ENCODE measurements at places on chromosomes 1 and 21.
A peak's percentile ranks its signal among the peaks of the same experiment; 100 is the strongest.

- DNase-seq, result no peak
Observed at GRCh38 chr1:159835862-159836525, 9.3 kb downstream of the SLAMF8 start.

GRCh38 chr1:199546323-199546722 is 481.2 kb upstream of the NR5A2 start:
- no peak for DNase-seq

GRCh38 chr1:2239384-2239985 is 11.4 kb downstream of the SKI start:
- peak; percentile 69 for DNase-seq

DNA sequence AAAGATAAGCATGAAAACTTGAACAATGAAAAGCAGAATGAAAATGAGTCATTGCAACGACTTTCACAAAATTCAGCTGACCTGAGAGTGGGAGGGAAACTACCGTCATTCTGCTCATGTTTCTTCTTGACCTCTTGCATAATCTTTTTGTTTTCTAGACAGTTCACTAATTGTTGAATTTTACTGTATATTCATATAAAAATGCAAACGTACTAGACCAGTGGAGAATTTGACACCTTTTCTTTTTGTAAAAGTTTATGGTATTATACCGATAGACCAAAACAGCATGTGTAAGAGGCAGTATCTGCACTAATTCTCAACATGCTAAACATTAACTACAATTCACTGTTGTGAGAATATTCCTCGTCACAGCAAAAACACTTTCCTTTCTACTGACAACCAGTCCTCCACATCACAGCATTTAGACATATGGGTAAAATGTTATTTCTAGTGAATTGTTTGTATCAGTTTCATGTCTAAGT is 137.8 kb downstream of the GREM2 start:
- DNase-seq, result no peak

- no peak for DNase-seq
Observed at GRCh38 chr1:52937433-52938182, 10.5 kb downstream of the SCP2 start.

GRCh38 chr1:6292102-6292501 is 31.2 kb upstream of the GPR153 start:
- DNase-seq, result no peak

DNA sequence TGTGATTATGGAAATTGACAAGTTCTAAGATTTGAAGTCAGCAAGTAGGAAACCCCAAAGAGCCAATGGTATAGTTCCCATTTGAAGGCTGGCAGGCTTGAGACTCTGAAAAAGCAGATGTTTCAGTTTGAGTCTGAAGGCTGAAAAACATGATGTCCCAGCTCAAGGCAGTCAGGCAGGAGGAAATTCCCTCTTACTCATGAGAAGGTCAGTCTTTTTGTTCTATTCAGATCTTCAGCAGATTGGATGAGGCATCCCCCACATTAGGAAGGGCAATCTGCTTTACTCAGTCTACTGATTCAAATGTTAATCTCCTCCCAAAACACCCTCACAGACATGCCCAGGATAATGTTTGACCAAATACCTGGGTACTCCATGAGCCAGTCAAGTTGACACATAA is 372.5 kb upstream of the ST6GALNAC5 start:
- DNase-seq, result no peak

GRCh38 chr1:16218014-16218673 is 5.7 kb upstream of the ARHGEF19 start:
- DNase-seq, result peak; percentile 84

DNA sequence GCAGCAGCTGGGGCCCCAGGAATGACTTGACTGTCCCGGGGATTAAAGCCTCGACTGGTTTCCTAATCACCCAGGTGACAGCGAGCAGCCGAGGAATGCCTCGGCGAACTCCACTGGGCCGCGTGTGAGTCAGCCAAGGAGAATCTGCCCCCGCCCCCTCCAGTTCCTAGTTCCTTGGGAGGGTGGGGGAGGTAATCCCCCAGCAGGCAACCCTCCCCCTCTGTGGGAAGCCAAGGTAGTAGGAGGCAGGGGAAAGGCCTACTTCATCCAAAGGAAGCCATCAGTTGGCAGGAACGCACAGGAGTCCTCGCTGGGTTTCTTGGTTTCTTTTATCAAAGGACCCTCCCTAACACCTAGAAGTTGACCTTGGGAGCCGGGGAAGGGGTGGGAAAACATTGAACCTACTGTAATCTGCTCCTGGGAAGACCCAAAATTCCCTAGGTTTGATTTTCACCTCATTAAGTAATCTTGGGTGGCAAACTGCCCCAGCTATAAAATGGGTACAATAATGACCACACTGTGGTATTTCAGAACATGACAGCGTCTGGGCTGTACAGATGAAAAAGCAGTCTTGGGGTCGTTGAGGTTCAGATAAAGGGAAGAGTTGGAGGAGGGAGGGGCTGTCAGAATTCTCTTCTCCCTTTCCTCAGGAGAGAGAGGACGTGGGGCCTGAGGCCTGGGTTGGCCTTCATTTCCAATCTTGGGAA is 1.4 kb downstream of the TENT5B start:
- no peak for DNase-seq

DNA sequence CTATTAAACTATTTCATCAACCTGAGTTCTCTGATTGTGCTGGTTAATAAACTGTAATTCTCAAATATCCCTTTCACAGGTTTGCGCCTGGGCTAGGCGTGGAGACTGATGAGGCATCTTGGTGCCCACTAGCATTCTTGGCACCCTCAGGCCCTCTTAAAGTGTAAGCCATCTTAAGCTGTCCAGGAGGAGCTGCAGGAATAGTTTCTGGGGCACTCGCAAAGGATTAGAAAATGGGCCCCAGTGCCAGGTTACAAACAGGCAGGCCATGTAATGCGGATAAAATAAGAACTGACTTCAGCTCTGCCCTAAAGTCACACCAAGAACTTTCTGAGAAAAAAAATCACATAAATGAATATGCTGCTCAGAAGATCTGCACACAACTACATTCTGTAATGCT is 1.1 kb downstream of the CASQ2 start:
- DNase-seq, result no peak

DNA sequence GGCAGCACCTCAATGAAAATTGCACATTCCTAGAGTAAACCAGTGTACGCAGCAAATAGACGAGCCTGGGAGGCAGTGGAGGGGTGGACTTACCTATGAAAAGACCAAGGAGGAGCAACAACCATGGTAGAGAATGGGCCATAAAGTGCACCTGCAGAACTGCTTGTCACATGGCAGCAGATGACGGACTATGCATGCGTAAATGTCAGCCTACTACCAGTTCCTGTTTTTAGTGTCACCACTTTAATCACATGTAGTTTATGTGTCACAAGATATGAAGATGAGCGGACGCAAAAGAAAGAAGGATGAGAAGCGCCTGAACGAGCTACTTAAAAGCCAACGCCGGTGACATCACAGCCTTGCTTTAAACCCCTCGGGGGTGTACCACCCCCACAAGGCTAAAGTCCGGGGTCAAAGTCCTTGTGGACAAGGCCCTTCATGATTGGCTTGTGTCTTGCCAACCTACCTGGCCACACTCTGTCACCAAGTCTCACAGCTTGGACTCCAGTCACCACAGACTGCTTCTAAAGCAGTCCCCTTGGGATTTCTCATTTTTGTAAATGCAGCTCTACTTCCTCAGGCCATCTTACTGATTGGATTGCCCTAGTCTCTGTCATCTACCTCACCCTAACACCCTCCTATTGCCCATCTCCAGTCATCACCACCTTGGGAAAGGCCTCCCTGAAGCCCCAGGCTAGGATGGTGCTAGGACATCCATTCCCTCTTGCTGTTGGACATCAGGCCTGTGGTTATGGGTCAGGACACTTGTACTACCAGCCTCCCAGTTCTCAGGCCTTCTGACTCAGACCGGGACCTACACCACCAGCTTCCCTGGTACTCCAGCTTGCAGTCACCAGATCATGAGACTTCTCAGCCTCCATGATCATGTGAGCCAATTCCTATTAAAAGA is 6.0 kb upstream of the LY9 start:
- peak; percentile 86 for DNase-seq

DNA sequence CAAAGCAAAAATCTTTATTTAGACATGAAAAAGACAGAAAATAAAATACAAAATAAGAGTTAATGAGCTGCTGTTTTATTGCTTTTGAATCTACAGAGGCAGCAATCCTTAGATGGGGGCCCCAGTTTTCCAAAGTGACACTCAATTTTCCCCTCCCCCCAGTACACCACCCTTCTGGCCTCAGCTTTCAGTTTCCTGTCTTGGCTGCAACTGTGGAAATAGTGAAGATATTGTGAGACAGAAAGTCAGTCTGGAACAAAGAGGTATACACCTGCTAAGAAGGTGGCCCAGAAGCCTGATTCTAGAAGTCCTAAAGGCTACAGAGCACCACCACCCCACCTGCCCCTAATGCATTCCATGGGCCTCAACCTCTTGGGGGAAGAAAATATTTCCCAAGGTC is 1.1 kb upstream of the MTMR11 start:
- no peak for DNase-seq

DNA sequence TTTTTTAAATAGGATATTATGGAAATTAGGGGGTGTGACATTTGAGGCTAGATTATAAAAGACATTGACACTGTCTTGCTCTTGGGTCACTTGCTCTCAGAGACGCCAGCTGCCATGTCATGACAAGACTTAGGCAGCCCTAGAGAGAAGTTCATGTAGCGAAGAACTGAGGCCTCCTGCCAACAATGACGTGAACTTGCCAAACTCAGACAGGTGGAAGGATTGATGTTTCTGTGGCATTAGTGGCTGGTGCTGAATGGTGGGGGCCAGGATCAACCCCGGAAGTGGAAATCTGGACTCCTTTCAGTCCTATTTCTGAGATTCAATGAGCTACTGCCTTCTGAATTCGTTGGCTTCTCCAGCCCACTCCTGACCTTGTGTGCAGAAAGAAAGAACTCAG is 14.7 kb downstream of the NCF2 start:
- DNase-seq, result peak; percentile 27

DNA sequence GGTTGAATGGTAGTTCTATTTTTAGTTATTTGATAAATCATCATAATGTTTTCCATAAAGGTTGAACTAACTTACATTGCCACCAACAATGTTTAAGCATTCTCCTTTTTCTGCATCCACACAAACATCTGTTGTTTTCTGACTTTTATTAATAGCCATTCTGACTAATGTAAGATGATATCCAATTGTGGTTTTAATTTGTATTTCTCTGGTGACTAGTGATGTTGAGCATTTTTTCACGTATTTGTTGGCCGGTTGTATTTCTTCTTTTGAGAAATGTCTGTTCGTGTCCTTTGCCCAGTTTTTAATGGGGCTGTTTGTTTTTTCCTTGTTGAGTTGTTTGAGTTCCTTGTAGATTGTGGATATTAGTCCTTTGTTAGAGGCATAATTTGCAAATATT is 24.6 kb upstream of the SLC35F3 start:
- DNase-seq, result no peak

DNA sequence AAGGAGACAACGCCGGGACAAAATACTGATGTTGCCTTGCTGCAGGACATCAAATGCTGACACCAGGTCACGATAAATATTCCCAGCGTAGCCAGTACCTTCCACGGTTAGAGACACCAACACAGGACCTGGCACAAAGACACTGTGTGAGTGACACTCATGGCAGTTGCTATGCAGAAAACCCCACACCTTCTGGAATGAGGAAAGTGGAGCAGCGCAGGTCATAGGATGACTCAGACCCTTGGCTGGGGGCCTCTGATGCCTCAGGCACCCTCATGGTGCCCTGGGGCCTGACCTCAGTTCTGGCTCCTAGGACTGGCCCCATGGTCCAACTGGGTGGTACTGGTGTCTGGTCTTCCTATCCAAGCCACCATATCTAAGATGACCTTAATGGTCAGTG is 7.0 kb downstream of the DCST2 start:
- no peak for DNase-seq

- no peak for DNase-seq
Observed at GRCh38 chr1:234602334-234603220, 7.4 kb downstream of the IRF2BP2 start.

- no peak for DNase-seq
Observed at GRCh38 chr1:237058470-237058869, 16.5 kb downstream of the RYR2 start.

DNA sequence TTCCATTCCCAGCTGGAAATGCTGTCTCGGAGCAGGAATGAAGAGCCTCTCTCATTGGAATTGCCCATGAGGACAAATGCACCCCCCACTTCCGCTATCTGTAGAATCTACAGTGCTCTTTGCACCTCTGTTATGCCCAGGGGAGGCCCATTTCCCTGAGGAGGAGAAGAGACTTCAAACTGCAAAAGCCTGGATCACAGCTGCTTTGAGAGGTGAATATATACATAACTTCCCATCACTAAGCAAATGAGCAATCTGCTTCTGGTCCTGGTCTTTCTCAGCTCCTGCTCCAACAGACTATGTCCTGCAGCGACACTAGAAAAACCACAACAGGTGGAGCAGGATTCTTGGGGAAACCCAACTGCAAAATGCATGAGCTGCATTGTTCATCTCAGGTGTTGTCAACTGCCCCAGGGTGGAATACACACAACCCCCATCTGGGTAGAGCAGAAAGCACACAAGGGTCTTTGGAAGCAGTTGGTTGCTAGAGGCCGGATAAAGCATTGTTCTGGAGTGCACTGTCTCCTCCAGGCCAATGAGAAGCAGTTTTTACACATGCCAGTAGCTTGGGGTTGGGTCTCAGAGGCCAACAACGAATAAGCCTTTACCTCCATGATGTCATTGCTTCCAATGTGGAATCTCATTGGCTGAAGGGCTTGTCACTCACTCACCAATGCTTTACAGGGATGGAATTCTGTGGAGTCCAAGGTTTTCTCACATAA is 67.7 kb upstream of the RAB4A start:
- no peak for DNase-seq

- no peak for DNase-seq
Observed at GRCh38 chr1:101522486-101522885, 285.7 kb downstream of the S1PR1 start.

- no peak for DNase-seq
Observed at GRCh38 chr1:95312181-95312580, 78.2 kb downstream of the RWDD3 start.

DNA sequence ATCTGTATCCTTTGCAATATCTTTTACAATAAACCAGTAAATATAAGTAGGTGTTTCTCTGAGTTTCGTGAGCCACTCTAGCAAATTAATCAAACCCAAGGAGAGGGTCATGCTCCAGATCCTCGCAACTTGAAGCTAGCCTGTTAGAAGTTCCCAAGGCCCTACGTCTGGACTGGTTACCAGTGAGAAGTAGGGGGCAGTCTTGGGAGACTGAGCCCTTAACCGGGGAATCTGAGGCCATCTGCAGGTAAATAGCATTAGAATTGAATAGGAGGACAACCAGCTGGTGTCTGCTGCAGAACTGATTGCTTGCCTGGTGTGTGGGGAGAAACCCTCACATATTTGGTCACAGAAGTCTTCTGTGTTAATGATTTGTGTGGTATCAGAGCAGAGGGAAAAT is 190.5 kb downstream of the RYR2 start:
- DNase-seq, result no peak

- no peak for DNase-seq
Observed at GRCh38 chr1:33140153-33141149, 41.4 kb downstream of the TRIM62 start.

All from spleen (tissue), 13 donors.